ENCODE measurements at places on chromosomes 7 and 10.

DNA sequence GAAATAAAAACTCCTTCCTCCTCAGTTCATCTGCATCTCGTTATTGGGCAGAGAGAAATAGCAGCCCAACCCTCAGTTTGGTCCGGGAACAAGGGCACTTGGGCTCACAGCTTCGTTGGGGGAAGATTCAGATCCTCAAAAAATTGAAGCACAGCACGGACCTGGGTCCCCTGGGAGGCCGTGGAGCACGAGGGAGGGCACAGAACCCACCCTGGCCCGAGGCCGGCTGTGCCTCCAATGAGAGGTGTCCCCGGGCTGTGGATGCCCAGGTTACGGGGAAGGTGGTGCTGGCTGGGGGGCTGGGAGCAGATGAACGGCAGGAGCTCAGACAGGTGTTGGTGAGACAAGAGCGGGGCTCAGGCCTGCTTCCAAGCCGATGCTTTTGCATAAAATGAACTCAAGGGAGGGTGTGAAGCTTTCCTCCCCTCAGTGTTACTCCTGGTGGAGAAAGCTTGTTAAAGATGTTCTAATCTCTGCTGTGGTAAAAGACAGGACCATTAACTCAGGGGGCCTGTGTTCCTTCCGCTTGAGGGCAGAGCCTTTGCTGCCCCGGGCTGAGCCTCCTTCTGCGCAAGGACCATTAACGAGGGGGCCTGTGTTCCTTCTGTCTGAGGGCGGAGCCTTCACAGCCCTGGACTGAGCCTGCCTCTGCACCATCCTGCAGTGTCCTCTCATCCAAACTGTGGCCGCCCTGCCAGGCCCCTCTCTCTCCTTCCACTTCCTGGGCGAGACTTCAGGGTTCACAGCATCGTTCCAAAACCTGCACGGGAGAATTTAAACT is 302.2 kb downstream of the ADARB2 start:
- DNase-seq = no peak

- no peak for DNase-seq
Measured at GRCh38 chr10:115937768-115938056, 335.3 kb downstream of the GFRA1 start.

GRCh38 chr7:2170576-2171521 is 61.9 kb downstream of the MAD1L1 start:
- no peak for DNase-seq

DNA sequence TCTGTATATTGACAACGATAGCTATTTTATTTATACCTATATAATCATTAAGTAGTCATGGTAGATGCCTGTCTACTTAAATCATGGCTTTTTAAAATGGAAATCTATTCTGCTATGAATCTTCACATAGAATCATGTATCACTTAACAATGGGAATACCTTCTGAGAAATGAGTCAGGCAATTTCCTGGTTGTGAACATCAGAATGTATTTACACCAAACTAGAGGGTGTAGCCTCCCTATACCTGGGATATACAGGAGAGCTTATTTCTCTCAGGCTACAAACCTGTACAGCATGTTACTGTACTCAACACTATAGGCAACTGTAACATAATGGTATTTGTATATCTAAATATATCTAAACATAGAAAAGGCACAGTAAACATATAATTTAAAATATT is 502.3 kb downstream of the ZWINT start:
- DNase-seq = no peak

GRCh38 chr7:149497467-149498261 is at the start of gene ZNF746:
TSS of gene ZNF746 (minus strand) at chr7:149497809. CDS start at chr7:149497536, 273 bp downstream.
- DNase-seq = peak; percentile 91
